ENCODE measurements at places on chromosomes 12 and 14. TPM values are rescaled to one million over a fixed set of nuclear protein-coding genes. Genes with fewer than 3 reads are reported as not detected.

GRCh38 chr14:52987514-52987913, 36.7 kb upstream of the FERMT2 start:
- DNase-seq = no peak
- H3K36me3 ChIP-seq = no peaks in the 10 kb centered on the region
- H3K4me1 ChIP-seq = no peaks in the 10 kb centered on the region
- no peak overlapping the region for H3K27ac ChIP-seq
- no peaks in the 10 kb centered on the region for H3K27me3 ChIP-seq

DNA sequence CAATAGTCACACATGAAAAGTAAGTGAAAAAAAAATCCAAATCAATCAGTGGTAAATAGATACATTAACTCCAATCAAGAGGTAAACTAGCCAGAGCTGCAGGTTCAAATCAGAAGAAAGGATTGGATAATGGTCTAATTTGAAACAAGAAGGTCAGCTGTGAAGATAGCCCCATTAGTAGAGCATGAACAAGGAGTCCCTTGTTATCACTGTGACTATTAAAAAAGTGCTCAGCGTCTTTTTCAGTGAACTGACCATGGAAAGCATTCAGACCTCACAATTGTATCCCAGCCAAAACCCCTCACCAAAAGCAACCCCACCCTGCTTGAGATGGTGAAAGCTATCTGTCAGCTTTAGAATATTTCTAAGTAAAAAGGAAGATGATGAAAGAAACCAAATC, 125.0 kb upstream of the EGLN3 start:
- no peak overlapping the region for H3K4me3 ChIP-seq
- no peaks in the 10 kb centered on the region for H3K27me3 ChIP-seq
- DNase-seq = no peak
- no peak overlapping the region for H3K27ac ChIP-seq

GRCh38 chr12:40344312-40344711, 119.5 kb downstream of the LRRK2 start:
- DNase-seq = no peak
- H3K27me3 ChIP-seq = no peaks in the 10 kb centered on the region
- no peak overlapping the region for H3K4me3 ChIP-seq
- no peaks in the 10 kb centered on the region for H3K36me3 ChIP-seq
- no peaks in the 10 kb centered on the region for H3K4me1 ChIP-seq

GRCh38 chr14:73645248-73645610, 443 bp downstream of the DNAL1 start:
- DNase-seq = no peak
- H3K27ac ChIP-seq = no peak overlapping the region
- H3K36me3 ChIP-seq = no peaks in the 10 kb centered on the region
- peaks cover 6% of the 10 kb centered on the region for H3K4me1 ChIP-seq
- peak overlapping the region; percentile 87 for H3K4me3 ChIP-seq

GRCh38 chr14:101687756-101688546, 73.6 kb upstream of the PPP2R5C start:
- H3K36me3 ChIP-seq = no peaks in the 10 kb centered on the region
- no peak overlapping the region for H3K4me3 ChIP-seq

GRCh38 chr12:122947352-122947792, 18.9 kb downstream of the ABCB9 start:
- no peaks in the 10 kb centered on the region for H3K27me3 ChIP-seq
- H3K36me3 ChIP-seq = no peaks in the 10 kb centered on the region
- no peak for DNase-seq
- no peak overlapping the region for H3K27ac ChIP-seq
- H3K4me3 ChIP-seq = no peak overlapping the region
- no peaks in the 10 kb centered on the region for H3K4me1 ChIP-seq

- peaks cover 36% of the 10 kb centered on the region for H3K4me1 ChIP-seq
- no peak overlapping the region for H3K4me3 ChIP-seq
- no peaks in the 10 kb centered on the region for H3K36me3 ChIP-seq
- H3K27ac ChIP-seq = no peak overlapping the region
- DNase-seq = no peak
Measured at GRCh38 chr14:99806836-99807235, 13.6 kb downstream of the EML1 start.

DNA sequence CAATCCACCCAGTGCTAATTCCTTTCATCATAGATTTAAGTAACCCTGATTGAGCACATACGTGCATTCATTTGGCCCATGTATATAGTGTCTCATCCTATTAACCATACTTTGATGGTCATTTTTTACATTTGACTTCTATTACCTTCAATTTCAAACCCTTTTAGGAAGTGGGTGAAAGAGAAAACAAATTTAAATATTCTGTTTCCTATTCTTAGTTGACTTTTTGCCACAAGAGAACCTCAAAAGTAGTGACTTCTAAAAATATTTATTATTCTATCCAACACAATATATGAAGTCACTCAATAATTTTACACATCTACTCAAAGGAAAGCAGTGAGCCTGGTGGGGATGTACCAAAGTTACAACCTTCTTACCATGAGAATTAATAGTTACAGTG, 164.9 kb downstream of the CEP128 start:
- no peaks in the 10 kb centered on the region for H3K36me3 ChIP-seq
- no peak overlapping the region for H3K27ac ChIP-seq
- no peak for DNase-seq

DNA sequence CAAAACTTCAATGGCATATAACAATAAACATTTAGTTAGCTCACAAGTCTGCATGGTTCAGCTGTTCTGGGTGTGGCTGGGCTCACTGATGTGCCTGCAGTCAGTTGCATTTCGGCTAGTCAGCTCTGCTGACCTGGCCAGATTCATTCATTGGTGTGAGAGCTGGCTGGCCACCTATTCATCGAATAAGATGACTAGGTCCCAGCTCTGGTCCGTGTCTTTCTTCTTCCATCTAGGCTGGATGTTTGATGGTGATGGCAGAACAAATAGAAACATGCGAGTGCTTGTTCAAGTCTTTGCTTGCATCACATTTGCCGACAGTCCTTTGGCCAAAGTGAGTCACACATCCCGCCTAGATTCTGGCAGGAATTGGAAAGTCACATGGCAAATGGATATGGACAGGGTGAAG, 203.3 kb upstream of the CRY1 start:
- H3K4me3 ChIP-seq = no peak overlapping the region
- no peaks in the 10 kb centered on the region for H3K36me3 ChIP-seq
- H3K27ac ChIP-seq = no peak overlapping the region
- H3K4me1 ChIP-seq = no peaks in the 10 kb centered on the region

DNA sequence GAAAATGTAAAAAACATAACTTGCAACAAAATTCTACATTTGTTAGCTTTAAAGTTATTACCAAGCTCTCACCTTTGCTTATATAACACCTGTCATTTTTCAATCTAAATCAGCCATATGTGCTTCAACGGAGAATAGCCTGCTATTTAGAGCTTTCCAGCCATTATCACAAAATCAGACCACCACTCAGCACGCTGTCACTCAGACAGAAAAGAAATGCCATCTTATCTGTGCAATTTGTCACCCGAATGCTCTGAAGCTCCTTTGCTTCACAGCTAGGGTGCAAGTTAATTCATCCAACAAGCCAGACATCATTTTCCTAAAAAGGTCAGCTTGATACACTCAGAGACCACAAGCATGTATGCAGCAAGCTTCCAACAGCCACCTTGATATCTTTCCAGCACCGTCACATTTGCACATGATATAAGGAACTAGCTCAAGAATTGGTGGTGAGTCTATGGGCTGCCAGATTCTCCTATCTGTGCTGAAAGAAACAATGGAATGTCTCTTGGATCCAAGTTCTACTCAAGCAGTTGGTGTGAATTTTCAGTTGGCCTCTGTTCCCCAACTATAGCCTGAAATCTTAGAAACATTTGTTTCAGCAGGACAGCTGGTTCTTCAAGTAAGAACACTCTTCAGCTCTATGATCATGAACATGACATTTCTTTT, 20.0 kb upstream of the IFNG-AS1 start:
- H3K36me3 ChIP-seq = no peaks in the 10 kb centered on the region
- DNase-seq = no peak
- H3K27me3 ChIP-seq = no peaks in the 10 kb centered on the region

- H3K4me1 ChIP-seq = no peaks in the 10 kb centered on the region
- DNase-seq = no peak
- no peaks in the 10 kb centered on the region for H3K36me3 ChIP-seq
- H3K27me3 ChIP-seq = peaks cover 28% of the 10 kb centered on the region
Measured at GRCh38 chr14:101604228-101604934, 43.1 kb downstream of the DIO3 start.

DNA sequence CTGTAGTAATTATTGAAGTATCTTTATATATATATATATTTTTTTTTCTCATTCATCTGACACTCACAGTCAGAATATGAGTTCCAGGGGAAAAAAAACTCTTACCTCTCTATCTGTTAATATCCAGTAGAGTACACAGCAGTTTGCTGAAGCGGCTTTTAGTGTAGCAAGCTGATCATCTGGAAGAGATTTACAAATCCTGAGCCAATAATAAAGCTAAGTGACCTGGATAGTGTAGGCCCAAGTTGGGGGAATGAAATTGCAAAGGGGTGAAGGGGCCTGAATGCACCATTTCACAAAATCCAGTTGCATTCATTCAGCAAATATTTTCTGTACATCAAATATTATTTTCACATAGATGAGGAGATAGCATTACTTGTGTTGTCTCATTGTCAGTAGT, 234.6 kb upstream of the FLRT2 start:
- no peak for DNase-seq
- no peaks in the 10 kb centered on the region for H3K27me3 ChIP-seq
- no peaks in the 10 kb centered on the region for H3K4me1 ChIP-seq
- no peak overlapping the region for H3K27ac ChIP-seq
- no peak overlapping the region for H3K4me3 ChIP-seq

DNA sequence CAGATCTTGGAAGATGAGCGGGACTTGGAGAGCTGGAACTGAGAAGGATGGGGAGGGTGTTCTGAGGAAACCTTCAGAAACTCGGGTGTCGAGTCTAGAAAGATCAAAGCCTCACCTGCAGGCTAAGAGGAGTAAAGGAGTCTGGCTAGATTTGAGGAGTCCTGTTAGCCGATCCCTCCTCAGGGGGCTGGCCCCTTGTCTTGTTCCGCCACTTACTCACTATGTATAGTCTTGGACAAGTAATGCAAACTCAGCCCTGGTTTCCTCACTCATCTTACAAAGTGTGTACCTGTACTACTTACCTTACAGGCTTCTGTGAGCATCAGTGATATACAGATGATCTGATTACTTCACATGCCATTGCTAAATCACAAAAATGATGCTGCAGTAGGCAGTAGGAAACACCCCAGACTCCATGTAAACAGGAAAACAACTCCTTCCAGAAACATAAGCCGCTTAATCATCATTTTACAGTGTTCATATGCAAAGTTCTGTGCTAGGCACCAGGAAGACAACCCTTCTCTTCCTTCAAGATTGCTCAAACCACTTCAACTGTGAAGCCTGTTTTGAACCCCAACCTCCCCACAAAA, 2.0 kb upstream of the SPTLC2 start:
- peaks cover 13% of the 10 kb centered on the region for H3K27me3 ChIP-seq
- no peaks in the 10 kb centered on the region for H3K36me3 ChIP-seq
- DNase-seq = no peak
- no peak overlapping the region for H3K4me3 ChIP-seq
- peaks cover 6% of the 10 kb centered on the region for H3K4me1 ChIP-seq
- H3K27ac ChIP-seq = no peak overlapping the region

DNA sequence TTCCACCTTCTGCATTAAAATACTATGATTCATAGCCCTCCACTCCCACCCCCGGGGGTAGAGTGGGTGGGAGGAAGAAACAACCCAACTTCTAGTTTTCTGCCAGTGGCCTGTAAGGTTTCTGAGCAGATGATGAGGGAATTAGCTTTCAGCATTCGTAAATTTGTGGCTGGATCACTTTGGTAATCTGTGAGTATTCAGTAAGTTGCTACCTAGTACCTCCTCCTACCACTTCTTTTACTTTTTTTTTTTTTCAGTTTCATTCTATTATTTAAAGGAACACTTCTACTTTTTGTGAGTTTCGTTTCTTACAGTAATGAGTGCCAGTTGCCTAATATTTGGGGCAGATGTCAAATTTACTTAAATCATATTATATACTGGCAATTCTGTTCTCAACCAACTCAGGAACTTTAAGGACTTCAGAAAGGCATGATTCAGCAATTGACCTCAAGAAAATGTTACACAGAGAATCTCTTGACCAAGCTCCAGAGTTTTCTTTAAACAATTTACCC, 42.4 kb upstream of the EMP1 start:
- H3K27ac ChIP-seq = no peak overlapping the region
- H3K36me3 ChIP-seq = no peaks in the 10 kb centered on the region

DNA sequence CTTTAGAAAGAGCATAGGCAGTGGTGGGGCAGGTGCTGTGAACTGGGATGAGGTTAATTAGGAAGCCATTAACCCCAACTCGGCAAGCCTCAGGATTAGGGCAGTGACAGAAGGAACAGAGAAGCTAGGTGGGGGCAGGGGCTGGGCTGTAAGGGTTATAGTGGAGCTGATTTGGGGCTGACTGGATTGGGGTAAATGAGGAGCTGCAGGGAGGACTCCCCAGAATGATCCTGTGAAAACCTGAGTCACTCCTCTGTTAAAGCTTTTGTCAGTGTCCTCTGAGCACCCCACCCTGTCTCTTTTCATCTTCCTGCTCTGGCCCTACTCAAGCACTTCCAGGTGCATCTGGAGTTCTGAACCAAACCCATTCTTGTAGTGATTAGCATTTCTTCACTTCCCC, 4.4 kb downstream of the KLC1 start:
- peak; percentile 34 for DNase-seq
- peaks cover 8% of the 10 kb centered on the region for H3K4me1 ChIP-seq
- H3K36me3 ChIP-seq = no peaks in the 10 kb centered on the region
- H3K27ac ChIP-seq = no peak overlapping the region
- no peaks in the 10 kb centered on the region for H3K27me3 ChIP-seq

DNA sequence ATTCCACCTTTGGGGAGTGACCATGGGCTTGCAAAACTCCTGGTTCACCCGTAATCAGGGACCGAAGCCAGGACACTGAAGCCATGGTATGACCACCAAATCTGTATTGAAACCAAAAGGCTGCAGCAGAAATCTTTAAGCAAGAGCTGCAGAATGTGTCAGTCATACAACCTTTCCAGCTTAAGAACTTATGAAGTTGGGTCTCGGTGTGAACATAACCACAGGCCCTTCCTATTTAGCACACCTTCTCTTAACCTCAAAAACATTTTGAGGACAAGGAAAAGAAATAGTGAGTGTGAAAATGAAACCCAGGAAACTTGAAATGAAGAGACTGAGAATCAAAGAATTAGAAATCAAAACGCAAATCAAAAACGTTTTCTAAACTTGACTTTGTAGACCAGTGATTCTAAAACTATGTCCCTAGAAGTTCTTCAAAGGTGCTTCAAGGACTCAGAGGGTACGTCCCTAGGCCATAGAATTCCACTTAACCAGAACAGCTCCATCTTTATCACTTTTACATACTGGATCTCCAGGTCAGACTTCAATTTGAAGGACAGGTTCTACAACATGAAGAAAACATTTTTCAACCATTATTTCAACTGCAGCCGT, 231.6 kb upstream of the GRIP1 start:
- H3K27ac ChIP-seq = no peak overlapping the region
- DNase-seq = no peak
- no peaks in the 10 kb centered on the region for H3K27me3 ChIP-seq
- no peak overlapping the region for H3K4me3 ChIP-seq

Gene SLC2A14
- total RNA-seq = 0.49 TPM

Gene SALL2
- total RNA-seq = 263 TPM

Gene AICDA
- total RNA-seq = not detected

Gene ARHGDIB
- total RNA-seq = not detected

Gene OTOGL
- 0.13 TPM for total RNA-seq

Gene SRRM4
- total RNA-seq = 0.34 TPM

Gene SIX1
- 0.28 TPM for total RNA-seq

Gene TAS2R7
- total RNA-seq = not detected

Gene ASCL1
- total RNA-seq = not detected

Gene TMEM121
- 3.6 TPM for total RNA-seq

Gene LRP1-AS
- total RNA-seq = not detected

Gene MIPOL1
- 13.8 TPM for total RNA-seq

Gene GARIN6
- total RNA-seq = not detected

Gene NCKAP5L
- total RNA-seq = 19.0 TPM

Gene STAC3
- 5.1 TPM for total RNA-seq
